ENCODE measurements at places on chromosomes 6 and 20. TPM values are rescaled to one million over a fixed set of nuclear protein-coding genes. Genes with fewer than 3 reads are reported as not detected.

DNA sequence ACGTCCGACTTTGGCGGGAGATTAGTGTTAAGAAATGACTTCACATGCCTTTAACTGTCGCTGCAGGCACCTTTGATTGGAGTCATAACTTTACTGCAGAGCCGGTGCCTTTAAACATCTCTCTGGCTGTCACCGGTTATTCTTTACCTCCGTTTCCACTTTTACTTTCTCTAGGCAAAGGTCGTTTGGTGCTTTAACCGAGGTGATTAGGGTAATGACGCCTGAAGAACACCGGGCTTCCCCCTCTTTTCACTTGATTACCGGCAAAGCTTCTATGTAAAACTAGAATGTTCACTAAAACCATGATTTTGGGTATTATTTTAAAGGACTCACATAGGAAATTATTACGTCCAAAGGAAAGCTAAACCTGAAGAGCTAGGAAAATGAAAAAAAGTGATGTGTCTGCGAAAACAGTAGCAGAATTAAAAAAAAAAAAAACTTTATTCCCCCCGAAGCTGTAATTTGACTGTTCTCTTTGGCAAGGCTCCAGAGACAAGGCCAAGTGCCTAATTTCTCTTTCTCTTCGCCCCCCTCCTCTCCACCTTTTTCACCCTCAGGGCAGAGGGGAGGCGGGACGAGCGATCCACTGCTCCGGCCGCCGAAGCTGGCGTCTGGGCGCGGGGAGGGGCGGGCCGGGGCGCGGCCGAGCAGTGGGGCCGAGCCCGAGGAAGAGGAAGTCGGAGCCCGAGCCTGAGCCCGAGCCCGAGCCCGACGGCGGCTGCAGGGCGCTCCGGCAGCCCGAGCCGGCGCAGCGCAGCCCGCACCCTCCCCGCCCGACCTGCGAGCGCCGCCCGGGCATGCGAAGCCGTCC, at the start of gene PLEKHG1:
TSS of gene PLEKHG1 (plus strand) at position 687 of the 811 bp plus-strand sequence. CDS start 133,797 bp downstream, outside the sequence.
- DNase-seq = peak; percentile 17

- DNase-seq = no peak
Observed at GRCh38 chr6:130713144-130713543, 114.1 kb upstream of the SMLR1 start.

DNA sequence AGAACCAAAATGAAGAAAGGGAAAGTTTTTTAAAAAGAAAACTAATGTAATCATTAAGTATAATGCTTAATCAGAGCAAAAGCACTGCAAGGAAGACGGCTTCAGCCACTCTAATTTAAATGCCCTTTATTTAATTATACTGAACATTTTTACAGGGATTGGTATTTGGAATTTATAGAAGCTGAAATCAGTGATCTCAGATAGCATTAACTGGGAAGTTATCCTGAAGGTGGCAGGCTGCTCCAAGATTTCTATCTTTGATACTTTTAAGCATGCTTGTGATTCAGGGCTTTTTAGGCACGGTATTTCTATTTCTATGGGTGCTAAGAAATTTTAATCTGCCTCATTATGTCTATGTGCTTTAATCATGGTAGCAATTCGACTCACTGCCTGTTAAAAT, 1.3 kb upstream of the NDUFAF4 start:
- peak; percentile 22 for DNase-seq

- DNase-seq = no peak
Observed at GRCh38 chr6:71982389-71982788, 96.0 kb downstream of the RIMS1 start.

DNA sequence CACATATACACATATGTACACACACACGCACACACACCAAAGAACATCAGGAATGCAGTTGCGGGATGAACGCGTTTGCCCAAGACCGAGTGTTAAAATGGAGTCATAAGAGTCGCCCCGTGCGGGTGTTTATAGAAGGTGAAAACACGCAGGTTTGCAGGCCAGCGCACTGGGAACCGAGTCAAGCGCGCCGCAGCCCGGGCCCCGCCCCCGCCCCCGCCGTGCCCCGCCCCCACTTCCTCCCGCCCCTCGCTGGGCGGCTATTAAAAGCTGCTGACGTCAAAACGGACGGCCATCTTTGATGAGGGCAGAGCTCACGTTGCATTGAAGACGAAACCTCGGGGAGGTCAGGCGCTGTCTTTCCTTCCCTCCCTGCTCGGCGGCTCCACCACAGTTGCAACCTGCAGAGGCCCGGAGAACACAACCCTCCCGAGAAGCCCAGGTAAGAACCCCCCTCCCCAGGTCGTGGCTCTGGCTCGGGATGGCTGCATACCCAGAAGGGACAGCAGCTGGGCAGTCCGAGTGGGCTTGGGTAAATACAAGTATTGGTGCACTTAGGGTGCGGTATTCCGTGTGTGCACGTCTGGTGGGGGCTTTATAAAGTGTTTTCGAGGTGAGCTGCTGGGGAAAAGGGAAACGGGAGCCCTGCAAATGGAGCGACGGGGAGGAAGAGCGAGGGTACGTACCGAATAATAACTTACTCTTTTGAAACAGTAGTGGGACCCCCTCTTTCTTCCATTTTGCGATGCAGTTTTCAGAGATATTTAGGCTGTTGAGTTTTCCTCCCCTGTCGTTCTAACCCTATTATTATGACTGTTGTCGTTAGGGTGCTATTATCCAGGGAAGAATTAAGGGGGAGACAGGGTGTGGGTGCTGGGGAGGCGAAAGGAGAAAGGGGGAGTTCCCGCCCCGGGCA, at the start of gene SNAP25:
TSS of gene SNAP25 (plus strand) at position 295 of the 916 bp plus-strand sequence. CDS start 56,662 bp downstream, outside the sequence.
- peak; percentile 90 for DNase-seq

DNA sequence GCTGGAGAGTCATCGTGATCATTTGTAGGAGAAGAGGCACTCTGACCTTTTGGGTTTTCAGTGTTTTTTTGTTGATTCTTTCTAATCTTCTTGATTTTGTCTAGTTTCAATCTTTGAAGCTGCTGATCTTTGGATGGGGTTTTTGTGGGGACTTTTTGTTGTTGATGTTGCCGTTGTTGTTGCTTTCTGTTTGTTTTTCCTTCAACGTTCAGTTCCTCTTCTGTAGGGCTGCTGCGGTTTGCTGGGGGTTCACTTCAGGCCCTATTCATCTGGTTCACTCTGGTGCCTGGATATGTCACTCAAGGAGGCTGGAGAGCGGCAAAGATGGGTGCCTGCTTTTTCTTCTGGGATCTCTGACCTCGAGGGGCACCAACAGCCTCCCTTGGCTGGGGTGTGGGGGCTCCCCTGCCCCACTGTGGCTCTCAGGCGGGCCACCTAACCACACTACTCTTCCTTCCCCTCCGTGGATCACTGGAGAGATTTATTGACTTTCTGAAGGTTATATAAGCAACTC, 21.5 kb upstream of the TMEM244 start:
- DNase-seq = no peak

GRCh38 chr6:44128020-44128917, 915 bp downstream of the TMEM63B start:
- DNase-seq = no peak

DNA sequence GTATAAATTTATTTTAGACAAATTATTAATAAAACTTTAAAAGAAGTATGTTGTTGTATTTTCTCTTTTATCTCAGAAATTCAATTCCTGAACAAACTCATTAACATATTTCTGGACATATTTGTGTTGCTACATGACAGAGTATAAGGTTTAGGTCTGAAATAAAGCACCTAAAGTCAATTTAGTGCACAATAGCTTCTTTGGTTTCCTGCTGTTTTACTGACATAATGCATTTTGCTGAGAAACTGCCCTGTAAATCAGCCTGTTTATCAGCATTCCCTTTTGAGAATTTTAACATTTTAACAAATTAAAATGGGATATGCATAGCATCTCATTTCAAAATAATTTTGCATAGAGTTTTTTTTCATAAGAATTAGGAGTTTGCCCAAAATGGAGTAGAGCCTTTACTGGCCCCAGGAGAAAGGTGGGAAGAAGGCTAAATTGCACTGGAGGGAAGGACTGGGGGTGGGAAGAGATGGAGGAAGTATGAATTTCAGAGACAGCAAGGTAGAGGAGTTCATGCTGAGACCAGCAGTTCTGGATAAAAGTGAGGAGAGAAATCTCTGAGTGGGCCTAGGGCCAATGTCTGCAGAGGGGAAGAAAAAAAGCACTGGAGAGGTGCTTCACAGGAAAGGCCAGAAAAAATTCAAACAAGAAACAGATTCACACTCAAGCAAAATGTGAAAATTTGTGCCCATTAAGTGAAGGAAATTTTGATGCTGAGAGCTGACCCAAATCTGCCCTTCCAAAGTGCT, 324.2 kb upstream of the HSF2 start:
- DNase-seq = no peak

- DNase-seq = peak; percentile 66
Observed at GRCh38 chr6:53986165-53986720, 125.0 kb upstream of the MLIP start.

DNA sequence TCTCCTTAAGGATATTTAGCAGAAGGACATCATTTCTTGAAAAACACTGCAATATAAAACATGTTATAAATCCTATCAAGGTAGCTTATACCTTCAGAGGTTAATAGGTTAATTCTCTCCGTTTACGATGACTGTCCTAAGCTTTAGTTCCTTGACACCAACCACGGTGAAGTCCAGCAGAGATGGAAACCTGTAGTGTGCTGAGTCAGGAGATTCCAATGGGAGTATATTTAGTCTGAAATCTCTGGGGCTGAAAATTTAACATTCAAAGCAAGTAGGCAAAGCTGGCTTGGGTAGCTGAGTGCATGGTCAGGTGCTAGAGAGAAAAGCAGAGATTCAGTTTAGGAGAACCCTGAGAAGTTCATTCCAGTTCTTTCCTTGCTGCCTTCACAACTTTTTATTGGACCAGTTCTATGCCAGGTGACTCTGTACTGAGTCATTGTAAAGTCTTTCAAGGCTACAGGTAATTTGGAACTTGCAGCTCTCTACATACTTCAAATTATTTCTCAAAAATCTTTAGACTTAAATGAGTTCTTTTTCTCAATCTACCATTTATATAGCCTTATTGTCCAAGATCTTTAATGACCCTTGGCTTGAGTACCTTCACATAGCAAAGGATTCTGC, 1009.4 kb upstream of the FLRT3 start:
- no peak for DNase-seq

GRCh38 chr6:5439749-5440148, 178.4 kb downstream of the FARS2 start:
- DNase-seq = no peak

DNA sequence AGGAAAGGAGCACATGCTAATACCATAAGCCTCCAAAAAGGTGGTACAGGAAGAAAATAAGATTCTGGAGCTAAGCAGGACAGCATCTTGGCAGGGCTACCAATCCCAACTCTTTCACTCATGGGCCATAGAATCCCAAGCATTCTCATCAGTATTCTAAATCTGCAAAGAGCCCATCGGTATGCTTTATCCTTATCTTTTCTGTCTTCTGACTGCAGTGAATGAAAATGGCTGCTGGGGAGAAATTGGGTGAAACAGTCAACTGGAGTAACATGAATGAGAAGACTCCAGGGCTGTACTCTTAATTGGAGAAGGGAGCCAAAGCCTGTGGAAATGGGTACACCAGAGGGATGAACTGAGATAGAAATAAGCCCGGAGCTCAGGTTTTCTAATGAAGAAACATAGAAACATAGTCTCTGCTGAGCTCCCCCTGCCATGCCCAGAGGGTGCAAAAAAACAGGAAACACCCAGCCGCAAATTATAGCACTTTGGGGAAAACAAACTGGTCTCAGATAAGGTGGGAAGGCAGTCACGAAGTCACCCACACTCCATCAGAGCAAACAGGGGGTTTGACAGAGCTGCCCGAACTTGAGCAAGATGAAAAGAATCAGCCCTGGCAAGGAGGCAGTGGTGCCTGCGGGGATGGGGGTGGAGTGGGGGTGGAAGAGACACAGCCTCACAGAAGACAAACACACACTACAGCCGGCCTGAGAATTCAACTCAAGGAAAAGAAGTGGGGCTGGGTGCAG, 35.4 kb upstream of the E2F3 start:
- no peak for DNase-seq

- no peak for DNase-seq
Observed at GRCh38 chr6:28903686-28904085, 20.1 kb downstream of the TRIM27 start.

- no peak for DNase-seq
Observed at GRCh38 chr6:81565071-81565470, 187.4 kb downstream of the TENT5A start.

DNA sequence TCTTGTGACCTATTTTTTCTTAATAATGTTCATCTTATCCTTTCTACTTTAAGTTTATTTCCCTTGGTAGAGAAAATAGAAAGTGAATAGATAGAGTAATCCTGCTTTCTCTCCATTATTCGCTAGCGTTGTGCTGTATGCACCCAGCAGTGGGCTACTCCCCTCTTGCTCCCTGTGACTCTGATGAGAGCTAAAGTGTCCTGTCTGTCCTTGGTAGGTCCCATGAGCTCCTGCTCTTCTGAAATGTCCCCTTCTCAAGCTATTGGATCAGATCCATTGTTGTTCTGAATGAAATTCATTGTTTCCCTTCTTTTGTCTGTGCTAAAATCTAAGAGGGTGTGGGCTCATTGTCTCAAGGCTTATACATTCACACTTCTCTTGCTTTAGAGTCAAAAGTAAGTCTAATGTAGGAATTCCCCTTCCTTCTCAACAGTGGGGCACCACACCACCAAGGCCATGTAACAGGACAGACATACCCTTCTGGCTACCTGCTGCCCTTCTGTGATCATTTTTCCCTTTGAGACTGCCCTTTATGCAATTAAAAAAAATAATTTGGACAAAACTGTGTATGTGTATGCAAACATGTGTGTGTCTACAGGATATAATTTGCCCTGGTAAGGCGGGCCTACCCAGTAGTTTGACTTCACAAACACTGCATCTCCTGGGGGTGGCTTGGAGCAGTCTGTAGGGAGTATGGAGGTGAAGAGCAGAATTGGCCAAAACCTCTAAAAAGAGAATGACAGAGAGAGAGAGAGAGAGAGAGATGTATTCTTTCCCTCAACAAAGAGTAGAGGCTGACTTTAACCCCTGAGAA, 167.0 kb upstream of the MYLIP start:
- no peak for DNase-seq

Gene SLPI
- 79.8 TPM for total RNA-seq

Gene GMPR
- total RNA-seq = 11.5 TPM

Gene CTAGE9
- not detected for total RNA-seq

Gene MDFI
- total RNA-seq = 0.72 TPM

Gene DPPA5
- not detected for total RNA-seq

Gene NR2E1
- total RNA-seq = 0.39 TPM

Gene ATP9A
- total RNA-seq = 4.1 TPM

Gene ETV7
- total RNA-seq = 0.99 TPM

Gene E2F3
- total RNA-seq = 5.3 TPM

Data from H4 (cell line).